ENCODE measurements at places on chromosomes 5 and 9.
A peak's percentile ranks its signal among the peaks of the same experiment; 100 is the strongest.

- no peak for DNase-seq
Observed at GRCh38 chr5:8247049-8247899, 378.3 kb downstream of the MTRR start.

DNA sequence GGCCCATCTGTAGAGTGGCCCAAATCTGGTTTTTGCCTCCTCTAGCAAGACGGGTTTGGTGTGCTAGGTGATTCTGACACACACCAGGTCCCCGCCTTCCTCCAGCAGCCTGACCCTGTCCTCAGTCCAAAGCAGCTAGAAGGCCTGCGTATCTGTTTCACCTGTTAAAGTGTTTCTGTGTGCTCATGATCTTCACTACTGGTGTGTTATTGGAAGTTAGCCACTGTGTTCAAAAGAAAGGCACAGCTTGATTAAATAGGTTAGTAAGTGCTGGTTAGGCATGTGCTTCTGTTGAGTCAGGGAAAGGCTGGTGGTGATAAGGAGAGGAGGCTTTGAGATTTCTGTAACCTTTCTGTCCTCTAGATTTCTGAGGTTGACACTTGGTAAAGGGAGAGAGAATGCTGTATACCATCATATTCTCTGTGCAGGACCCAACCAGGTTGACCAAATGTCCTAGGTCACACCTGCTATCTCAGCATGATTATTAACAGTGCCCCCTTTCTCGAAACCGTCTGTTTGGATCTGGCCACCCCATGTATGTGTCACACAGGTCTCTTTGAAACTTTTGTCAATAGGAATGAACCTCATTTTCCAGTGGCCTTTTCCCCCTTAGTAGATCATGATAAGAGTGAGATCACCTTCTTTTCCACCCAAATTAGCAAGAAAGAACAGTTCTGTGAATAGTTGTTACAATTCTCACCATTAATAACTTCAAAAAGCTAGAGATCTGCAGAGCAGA lies 58.8 kb downstream of the ARHGAP26 start:
- DNase-seq = peak; percentile 60

DNA sequence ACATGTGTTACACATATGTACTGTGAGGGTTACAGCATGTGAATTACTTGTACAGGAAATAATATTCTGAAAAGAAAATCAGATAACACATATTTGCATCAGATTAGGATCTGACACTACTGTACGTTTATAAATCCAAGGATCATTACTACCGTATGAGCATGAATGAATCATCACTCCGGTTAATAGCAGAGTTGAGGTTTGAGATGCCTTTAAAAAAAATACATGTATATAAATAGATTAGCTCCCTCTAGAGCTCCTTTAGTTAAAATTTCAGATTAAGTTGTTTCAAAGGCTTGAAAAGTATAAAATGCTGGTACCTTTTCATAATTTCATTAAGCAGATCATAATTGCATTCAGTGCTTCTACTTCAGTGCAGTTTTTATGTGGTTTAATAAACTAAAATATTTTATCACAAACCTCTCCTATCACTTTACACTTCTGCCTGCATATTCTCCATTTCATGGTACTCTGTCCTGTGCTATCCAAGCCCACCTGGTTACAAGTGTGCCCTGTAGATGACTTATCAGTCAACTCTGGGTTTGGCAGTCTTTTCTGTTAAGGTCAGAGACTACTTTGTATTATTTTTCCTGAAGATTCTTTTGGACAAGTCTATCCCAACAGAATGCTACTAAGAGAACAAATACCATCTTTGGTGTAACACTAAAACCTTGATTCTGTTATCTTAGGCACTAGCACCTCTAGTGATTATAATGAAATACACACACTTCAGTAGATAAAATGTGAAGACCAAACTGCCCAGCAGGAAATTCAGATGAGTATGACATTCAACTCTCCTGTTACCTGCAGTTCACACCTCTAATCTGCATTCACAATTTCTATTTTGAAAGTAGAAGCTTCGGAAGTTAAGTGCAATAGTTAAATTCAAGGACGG lies 48.0 kb upstream of the POU5F2 start:
- DNase-seq = no peak

- DNase-seq = no peak
Observed at GRCh38 chr5:21663082-21663481, 1190.1 kb downstream of the CDH12 start.

DNA sequence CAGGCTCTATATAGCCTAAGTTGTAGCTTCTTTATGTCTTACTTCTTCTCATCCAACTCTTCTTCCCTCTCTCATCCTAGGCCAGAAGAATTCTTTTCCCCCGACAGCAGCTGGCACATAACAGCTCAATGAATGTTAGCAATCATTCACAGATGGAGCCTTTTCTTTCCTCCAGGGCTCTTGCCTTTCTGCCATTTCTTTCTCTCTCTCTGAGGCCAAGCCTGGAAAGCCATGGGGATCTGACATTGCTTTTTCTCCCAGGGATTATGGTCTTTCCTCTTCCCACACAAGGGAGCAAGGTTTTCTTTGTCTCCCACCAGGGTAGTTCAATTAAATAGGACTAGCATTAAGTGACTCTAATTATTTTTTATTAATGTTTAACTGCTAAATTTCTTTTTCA lies 20.5 kb downstream of the SMIM15 start:
- DNase-seq = no peak

DNA sequence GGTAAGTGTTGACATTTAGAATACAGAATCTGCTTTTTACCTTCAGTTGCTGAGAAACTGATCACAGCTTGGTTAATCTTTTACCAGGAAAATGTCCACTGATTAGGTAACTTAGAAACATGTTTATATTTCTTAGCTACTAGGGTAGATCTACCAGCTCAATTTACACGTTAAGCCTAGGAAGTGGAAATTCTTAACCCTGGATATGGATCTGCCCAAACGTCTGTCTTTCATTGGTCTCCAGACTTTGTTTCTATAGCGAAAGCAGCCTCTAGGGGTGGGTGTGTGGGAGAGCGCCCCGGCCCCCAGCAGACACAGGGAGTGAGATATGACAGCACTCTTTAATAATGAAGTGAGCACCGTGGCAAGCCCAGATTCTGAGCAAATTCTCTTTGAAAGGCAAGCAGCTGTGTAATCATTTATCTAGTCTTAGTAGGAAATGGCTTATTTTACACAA lies 141.6 kb upstream of the ZNF608 start:
- no peak for DNase-seq

DNA sequence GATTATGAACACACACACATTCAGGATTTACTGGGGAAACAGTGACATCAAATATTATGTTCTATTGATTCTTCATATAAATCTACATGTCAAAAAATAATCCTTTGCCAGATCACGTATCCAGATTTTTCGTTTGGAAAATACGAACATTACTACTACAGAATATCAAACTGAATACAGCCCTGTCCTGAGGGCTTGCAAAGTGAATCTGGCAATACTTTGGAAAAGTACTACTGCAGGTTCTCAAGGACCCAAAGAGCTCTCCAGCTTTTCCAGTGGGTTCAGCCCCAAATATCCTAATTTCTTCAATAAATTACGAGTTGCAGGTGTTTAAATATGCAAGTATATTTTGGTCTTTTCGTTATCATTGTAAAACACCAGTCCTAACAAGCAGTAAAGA lies 411 bp upstream of the NDUFS4 start:
- no peak for DNase-seq

DNA sequence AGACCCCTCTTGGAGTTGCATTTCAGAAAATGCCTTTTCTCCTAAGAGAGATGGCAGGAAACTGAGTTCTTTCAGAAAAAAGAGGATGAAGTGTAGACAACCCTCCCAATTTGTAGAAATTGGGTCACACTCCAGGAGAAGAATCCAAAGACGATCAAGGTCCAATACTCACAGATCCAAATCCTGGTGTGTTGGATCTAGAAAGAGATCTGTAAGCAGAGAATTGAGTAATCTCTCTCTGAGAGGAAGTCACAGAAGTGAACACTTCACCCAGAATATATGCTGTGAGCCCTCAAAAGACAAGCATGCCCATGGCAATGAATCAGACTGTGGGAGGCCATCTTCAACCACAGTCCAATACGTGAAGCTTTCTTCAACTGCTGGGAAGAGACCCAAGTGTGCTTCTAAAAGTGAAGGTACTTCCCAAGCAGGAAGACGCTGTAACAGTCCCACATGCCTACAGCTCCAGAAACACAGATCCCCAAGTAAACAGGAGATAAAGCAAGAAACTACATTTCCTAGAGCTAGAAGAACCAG lies 182.7 kb downstream of the SMC2 start:
- no peak for DNase-seq

DNA sequence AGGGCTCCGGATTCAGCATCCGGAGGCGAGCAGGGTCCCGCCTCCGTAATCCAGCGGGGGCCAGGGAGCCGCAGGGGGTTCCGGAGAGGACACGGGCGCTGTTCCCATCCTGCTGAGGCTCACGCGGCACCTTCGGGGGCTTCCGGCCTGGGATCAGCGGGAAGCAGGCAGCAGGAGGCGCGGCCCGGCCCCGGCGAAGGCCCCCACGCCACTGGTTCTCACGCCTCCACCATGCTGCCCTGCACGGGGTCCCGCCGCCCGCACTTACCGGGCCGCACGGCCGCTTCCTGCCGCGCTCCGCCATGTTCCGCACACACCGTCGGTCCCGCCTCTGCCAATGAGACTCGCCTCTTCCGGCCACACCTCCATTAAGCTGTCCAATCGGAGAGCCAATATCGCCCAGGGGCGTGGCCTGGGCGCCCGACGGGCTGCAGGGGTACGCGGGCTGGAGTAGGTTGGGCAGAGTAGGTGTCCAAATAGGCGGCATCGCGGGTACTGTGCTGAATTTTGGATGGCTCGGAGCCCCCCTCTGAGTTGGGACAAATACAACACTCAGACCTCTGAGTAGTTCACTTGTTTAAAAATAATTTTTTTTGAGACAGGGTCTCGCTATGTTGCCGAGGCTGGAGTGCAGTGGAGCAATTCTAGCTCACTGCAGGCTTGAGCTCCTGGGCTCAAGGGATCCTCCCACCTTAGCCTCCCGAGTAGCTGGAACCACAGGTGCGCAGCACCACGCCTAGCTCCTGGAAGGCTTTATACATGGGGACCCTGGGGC lies at the start of gene SPOUT1:
SPOUT1 (minus strand) TSS at position 318 of the 775 bp plus-strand sequence; CDS start at position 304, 14 bp downstream.
- peak; percentile 95 for DNase-seq

DNA sequence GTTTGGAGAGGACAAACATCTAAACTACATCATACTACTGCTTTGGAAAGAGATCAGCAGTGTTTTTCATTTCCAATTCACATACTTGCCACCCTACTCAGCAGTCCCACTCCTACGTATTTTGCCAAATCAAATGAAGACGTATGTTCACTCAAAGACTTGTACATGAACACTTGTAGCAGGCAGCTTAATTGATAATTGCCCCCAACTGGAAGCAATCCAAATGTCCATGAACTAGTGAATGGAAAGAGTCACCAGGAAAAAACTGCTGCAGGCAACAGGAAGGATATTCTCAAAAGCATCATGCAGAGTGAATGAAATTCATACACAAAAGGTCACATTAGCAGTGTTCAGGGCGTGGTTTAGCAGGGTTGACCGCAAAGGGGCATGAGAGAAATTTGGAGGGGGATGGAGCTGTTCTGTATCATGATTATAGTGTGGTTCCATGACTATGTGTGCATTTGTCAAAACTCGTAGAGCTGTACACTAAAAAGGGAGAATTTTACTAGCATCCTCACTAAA lies 38.8 kb downstream of the PAEP start:
- DNase-seq = no peak

DNA sequence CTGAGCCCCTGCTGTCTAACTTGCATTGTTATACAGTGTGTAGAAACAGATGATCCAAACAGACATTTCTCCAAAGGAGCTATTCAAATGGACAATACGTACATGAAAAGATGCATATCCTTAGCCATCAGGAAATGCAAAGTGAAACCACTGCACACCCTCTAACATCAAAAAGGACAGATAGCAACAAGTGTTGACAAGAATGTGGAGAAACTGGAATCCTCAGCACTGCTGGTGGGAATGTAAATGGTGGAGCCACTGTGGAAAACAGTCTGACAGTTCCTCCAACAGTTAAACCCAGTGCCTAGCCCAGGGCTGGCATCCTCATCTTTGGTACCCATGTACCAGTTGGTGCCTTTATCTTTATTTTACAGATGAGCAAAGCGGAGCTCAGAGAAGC lies 8.5 kb downstream of the ORM2 start:
- no peak for DNase-seq

- DNase-seq = no peak
Observed at GRCh38 chr9:91170951-91171350, 190.8 kb downstream of the AUH start.

DNA sequence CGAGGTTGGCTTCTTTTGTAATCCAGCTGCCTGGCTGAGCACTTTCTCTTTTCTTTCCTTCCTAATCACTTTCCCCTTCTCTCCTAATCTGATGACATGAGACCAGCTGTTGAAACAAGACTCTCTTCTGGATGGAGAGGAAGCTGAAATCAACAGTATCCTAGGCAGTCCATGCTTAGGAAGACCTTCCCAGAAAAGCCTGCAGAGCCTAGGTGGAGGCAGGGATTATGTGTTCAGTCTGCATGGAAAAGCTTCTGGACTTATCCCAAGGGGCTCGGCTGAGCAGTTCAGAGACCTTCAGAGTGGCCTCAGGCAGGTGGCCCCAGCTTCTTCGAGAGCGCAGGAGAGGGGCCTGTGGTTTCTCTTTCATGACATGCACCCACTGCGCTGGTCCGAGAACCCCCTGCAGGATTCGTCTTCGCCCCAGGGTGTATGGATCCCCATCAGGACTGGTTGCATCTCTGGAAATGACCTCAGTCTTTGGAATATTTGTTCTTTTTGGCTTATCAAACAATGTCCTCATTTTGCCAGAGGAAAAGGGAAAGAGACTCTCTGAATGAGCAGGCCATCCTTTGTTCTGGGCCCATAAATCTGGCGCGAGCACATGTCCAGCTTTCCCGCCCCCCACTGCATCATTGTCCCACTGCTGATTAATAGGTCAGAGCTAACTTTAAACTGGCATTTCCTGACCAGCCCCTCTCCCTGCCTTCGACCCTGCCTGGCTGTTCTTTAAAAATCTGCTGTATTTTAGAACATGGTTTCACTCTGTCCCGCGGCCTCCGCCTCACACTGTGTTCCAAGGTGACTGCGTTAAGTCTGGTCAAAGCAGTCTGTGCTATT lies 177.9 kb upstream of the KLF4 start:
- DNase-seq = peak; percentile 45

GRCh38 chr5:159091596-159092331 lies 8.0 kb downstream of the EBF1 start:
- no peak for DNase-seq

DNA sequence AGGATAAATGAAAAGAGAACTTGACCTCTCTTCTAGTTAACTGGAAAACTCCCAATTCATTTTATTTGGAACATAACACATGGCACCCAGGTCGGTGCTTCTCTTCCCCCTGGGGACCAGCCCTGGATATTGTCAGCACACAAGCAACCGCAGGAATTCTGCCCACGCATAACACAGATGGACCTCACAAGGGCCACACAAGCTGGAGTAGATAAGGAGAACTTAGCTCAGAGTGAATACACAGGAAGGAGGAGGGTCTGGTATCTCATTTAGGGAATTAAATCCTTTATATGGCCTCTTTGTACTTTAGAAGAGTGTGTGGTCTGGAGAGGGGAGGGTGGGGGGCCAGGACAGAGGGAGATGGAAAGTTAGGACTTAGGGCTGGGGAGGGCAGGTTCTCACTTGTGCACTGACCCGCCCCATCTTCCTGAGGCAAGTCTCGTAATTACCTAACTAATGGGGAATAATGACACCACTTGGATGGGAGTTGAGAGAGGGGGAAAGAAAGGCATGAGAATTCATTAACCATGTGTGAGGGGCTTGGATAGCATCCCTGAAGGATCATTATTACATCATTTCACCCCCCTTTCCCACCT lies 341.2 kb upstream of the WWC1 start:
- peak; percentile 35 for DNase-seq

GRCh38 chr5:73116506-73116905 lies 3.9 kb upstream of the TMEM171 start:
- DNase-seq = no peak

- no peak for DNase-seq
Observed at GRCh38 chr5:80590766-80591165, 20.7 kb upstream of the ANKRD34B start.

GRCh38 chr5:55160493-55161209 lies 680 bp downstream of the GPX8 start:
- peak; percentile 39 for DNase-seq

All from left ventricle myocardium superior (tissue), 1 donor.